ENCODE measurements at places on chromosomes 2 and 18.

- DNase-seq, result no peak
Measured at GRCh38 chr2:234670052-234670451, 173.2 kb upstream of the ARL4C start.

DNA sequence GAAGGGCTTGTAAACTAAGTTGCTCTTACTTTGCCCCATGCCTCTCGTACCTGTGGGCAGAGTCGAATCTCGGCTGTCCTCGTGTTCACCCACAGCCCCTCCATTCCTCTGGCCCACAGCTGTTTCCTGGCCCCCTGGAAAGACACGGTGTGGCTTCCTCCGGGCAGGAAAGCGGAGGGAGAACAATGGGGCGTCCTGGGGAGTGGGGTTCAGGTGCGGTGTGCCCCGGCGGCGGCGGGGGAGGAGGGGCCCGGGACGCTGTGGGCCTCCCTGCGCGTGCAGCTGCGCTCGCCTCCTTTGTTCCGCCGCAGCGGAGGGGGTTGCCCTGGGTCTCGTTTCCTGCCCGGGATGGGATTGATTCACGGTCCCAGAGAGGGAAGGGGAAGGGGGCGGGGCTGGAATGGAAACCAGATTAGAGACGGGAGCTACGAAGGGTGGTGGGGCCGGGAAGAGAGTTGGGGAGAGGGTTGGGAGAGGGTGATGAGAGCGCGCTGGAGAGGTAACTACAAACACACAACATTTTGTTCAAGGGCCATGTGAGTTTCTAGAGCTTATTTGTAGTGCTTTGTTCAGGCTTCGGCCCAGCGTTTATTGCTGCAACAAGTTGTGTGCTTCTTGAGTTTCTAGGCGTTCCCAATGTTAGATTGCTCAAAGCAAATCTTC is 796 bp downstream of the MYO1B start:
- peak; percentile 26 for DNase-seq

- no peak for DNase-seq
Measured at GRCh38 chr2:240322991-240323390, 112.5 kb upstream of the GPC1 start.

GRCh38 chr18:64110692-64111480 is 38.0 kb downstream of the LINC00305 start:
- no peak for DNase-seq

DNA sequence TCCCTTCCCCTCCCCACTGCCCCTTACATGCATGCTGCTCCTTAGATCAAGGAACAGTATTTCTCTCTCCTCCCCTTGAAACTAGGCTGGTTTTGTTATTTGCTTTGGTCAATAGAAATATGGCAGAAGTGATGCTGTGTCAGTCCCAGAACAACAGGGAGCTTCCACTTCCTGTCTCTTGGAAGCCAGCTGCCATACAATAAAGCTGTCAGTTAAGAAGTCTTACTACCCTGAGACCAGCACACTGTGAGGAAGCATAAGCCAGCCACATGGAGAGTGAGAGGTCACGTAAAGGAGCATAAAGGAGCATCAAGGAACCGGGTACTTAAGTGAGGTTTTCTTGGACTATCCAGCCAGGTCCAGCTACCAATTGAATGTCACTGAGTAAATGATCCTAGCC is 126.6 kb downstream of the NOL4 start:
- DNase-seq, result no peak

DNA sequence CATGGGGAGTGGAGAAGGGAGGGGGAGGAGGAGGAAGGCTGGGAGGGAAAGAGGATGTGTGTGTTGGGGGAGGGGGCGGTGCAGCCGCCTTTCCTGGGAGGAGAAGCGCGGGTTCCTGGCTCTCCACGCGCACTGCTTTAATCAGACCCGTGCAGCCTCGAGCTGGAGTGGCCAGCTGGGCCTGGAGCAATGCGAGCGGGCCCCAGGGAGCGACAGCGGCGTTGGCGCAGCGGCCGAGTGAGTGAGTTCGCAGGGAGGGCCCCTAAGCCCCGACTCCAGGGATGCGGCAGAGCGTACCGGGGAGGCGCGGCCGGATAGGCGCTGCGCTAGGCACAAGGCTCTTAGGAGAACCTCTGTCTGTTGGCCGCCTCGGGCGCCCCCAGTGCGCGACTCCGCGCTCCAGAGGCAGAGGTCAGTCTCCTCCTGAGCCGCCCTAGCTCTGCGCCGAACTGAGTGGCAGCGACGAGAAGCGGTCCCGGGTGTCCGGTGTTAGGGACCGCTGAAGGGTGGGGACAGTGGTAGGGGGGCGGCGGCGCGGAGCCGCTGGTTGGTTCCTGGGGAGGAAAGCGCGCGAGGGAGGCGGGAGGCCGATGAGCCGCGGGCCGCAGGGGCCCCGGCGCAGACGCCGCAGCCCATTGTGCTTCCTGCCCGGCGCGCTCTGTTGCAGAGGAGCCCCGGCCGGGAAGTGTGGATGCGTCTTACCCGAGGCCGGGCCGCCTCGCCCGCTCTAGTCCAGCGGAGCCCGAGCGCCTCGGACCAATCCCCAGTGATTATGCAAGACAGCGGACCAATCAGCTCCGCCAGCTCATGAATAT is 455 bp upstream of the DLX1 start:
- peak; percentile 79 for DNase-seq

GRCh38 chr2:88959480-88960204 is 268.2 kb downstream of the RPIA start:
- DNase-seq, result no peak

DNA sequence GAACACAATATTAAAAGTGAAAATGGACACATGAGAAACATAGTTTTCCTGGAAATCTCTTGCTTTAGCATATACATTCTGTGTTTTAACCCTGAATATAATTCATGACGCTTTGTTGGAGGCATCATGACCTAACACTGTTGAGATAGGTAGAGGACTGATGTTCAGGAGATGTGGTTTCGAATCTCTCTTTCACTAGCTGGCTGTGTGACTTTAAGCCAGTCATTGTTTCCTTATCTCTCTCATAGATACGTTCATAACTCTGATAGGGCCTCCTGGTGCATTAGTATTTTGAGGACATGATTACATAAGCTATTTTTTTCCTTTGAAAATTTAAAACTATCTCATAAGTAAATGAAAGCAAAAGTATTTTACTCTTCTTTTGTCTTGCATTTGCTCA is 179.0 kb upstream of the DTNA start:
- no peak for DNase-seq

- no peak for DNase-seq
Measured at GRCh38 chr2:215450188-215451011, 14.5 kb upstream of the FN1 start.

- no peak for DNase-seq
Measured at GRCh38 chr2:233708942-233709341, 3.8 kb upstream of the UGT1A5 start.

- DNase-seq, result no peak
Measured at GRCh38 chr2:83368916-83369315, 1090.2 kb downstream of the SUCLG1 start.

GRCh38 chr2:184596819-184597411 is 1.4 kb upstream of the ZNF804A start:
- no peak for DNase-seq

DNA sequence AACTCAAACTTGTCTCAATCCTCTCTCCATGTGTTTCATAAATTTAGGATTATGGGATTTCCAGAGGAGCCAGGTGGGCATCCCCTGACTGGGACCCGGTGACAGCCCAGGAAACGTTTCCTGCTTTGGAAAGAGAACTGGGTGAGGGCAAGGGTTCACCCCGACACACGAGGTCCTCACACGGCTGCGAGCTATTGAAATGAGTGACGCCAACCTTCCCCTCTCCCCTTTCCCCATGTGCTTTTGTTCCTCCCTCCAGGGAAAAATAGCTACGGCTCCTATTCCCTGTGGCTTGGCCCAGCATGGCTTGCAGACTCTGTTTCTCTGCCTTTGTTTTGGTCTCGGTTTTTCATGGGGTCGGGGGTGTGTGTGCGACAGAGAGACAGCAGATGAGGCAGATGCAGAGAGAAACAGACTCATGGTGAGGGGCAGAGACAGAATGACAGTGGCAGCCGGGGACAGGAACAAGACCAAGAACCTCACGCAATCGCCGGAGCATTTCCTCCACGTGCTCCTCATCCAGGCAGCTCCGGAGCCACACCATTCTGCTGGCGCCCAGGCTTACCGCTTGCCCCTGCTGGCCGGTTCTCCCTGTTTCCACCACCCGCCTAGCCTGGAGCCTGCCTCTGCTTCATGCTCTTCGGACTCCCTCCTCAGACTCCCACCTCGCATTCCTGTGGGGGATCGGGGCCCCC is 238.5 kb downstream of the DYSF start:
- no peak for DNase-seq

- DNase-seq, result no peak
Measured at GRCh38 chr18:57764995-57765394, 38.1 kb downstream of the ATP8B1 start.

GRCh38 chr2:159088906-159089305 is 120.5 kb downstream of the TANC1 start:
- no peak for DNase-seq

DNA sequence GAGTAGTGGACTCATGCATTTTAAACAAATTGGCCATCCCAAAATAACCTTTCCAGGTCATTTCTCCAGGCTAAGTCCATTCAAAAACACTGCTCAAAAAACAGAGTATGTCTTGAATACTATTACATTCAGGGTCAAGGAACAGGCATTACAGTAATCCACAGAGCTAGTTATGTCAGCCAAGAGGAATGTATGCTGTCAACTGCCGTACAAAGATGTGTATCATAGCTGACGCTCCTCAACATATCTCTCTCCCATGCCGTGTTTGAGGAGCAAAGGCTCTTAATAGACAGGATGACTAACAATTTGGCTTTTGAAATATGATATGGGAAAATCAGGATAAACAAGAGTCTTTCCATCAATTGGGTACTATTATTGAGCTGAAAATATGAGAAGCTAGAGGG is 68.8 kb upstream of the KCTD1 start:
- DNase-seq, result no peak

DNA sequence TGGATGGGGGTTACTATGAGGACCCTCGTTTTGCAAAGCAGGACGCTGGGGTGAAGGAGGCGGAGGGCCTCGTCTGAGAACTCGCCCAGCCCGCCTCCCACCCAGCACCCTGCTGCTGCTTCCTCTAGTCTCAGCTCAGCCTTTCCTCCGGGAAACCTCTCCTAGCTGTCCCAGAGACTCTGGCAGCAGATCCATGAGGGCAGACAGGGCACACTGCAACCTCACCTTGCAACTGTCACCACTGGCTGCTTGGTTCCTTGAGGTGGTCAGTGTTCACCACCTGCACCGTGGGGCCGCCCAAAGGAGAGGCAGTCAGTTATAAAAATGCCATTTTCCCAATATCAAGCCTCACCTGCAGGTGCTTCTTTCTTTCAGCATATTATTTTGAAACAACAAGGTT is 45.6 kb downstream of the PARD6G start:
- DNase-seq, result no peak

DNA sequence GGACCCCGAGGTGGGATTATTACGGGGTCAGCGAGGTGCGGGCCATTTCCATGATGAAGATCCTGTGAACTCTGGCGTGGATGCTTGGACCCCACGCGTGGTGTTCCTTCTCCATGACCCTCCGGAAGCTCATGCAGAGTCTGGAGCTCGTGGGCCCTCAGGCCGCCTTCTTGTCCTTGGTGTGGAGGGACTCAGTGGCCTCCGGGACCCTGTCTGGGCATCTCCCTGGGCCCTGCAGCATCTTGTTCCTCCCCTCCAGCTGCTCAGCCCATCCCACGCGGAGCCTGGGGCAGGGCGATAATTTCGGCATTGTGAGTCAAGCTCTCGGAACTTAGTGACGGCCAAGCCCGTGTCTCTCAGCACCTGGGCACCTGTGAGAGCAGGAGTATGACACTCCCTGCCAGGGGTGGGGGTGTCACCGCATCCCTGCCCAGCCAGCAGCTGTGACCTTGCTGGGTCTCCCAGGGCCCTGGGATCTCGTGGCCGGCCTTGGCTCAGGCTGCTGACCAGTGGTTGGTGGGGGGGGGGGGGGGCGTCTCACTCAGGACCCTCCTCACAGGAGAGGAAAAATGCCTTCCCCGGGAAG is 24.6 kb downstream of the RTP5 start:
- no peak for DNase-seq

- no peak for DNase-seq
Measured at GRCh38 chr2:230939066-230939591, 14.1 kb upstream of the GPR55 start.

- DNase-seq, result peak; percentile 59
Measured at GRCh38 chr2:191061381-191061980, 47.5 kb upstream of the STAT1 start.

GRCh38 chr2:233418052-233418760 is 63.9 kb downstream of the DGKD start:
- no peak for DNase-seq

DNA sequence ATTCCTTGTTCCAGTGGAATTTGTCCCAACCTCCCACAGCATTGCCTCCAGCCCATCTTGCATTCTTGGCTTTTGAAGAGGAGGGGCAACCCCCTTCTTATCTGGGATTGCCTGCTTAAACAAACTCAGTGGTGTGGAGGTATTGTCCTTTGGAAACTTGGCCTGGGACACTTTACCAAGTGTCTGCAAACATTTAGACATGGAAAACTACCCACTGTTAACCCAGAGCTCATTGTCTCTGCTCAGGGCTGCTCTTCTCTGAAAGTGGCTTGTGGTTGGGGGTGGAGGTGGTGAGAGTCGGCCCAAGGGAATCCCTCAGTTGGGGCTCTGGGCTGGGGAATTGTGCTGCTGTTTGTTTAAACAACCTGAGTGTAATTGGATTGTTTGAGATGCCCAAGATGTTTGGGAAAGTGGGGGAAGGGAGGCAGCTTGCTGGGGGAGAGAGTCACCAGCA is 178.3 kb upstream of the GATA6 start:
- no peak for DNase-seq

- DNase-seq, result no peak
Measured at GRCh38 chr18:40235836-40236235, 1719.2 kb upstream of the PIK3C3 start.

GRCh38 chr18:21759836-21760235 is 19.2 kb downstream of the MIB1 start:
- DNase-seq, result no peak

DNA sequence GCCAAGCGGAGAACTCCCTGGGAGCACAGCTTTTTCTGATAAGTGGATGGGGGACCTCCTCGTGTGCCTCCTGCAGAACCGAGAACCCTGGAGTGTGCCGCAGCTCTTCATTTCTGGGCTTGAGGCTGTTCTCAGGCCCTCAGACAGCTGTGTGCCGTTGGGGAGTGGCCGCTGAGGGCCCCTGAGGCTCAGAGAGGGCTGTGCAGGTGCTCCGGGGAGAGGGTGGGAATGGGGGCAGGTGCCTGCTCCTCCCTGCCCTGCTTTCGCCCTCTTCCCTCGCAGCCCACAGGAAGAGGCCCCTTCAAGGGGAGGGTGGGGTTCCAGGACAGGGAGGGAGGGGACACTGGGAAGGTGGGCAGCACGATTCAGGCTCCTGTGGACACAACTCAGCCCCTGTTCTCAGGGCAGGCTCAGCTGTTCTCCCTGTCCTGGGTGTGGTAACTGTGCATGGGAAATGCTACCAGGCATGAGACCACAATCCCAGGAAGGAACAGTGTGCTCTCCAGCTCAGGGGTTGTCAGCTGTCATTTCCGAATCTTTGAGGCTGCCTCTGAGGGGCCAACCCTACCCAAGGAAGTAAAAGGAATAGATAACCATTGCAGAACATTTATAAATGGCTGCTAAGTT is 11.3 kb downstream of the LCT start:
- DNase-seq, result no peak
